ENCODE measurements at places on chromosomes 16 and 17.

DNA sequence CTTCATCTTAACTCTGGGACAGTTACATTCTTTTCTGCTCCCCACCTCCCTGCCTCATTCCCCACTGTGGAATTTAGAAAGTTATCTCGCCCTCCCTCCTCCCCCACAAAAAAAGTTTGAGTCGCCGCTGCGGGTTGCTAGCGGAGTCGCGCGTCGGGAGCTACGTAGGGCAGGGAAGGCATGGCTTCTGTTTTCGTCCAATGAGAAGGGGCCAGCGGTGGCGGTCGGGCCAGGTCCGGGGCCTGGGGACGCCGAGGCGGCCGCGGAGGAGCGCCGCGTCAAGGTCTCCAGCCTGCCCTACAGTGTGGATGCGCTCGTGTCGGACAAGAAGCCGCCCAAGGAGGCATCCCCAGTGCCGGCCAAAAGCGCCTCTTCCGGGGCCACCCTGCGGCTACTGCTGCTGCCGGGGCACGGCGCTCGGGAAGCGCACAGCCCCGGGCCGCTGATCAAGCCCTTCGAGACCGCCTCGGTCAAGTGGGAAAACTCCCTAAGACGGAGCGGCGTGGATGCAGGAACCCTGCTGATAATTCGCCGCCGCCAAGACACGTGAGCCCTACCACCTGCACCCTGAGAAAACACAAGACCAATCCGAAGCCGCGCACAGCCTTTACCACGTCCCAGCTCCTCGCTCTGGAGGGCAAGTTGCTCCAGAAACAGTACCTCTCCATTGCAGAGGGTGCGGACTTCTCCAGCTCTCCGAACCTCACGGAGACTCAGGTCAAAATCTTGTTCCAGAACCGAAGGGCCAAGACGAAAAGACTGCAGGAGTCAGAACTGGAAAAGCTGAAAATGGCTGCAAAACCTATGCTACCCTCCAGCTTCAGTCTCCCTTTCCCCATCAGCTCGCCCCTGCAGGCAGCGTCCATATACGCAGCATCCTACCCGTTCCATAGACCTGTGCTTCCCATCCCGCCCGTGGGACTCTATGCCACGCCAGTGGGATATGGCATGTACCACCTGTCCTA lies 8.9 kb downstream of the OR4D1 start:
- peak; percentile 80 for DNase-seq

- DNase-seq: no peak
Measured at GRCh38 chr17:34054495-34054894, 200.6 kb upstream of the CCL2 start.

DNA sequence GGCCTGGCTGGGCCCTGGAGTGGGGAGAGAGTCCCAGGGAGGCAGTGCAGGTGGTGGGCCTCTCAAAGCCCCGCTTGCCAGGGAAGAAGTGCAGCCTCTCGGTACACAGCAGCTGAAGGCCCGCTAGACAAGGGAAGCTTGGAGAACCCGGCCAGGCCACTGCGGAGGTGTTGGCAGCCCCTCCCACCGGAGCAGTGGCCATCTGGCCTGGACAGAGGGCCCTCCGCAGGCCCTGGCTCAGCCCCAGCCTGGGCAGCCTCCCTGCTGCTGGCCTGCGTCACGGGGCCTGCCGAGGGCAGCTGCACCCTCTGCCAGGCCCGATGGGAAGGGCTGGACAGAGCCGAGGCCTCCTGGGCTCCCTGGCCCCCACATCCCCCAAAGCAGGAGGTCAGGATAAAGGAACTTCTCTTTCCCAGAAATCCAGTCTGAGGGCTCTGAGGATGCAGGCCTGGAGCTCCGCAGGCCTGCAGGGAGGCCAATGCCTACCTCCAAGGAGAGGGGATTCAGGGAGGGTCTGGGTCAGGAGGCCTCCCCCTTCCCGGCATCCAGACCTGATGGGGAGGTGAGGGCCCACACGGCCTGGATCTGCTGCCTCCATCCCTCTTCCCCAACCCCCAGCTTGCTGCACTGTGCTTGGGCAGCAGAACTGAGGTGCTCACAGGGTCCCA lies 4.3 kb downstream of the SPPL2C start:
- no peak for DNase-seq

GRCh38 chr17:72534776-72535175 lies 414.0 kb downstream of the SOX9 start:
- DNase-seq: no peak

DNA sequence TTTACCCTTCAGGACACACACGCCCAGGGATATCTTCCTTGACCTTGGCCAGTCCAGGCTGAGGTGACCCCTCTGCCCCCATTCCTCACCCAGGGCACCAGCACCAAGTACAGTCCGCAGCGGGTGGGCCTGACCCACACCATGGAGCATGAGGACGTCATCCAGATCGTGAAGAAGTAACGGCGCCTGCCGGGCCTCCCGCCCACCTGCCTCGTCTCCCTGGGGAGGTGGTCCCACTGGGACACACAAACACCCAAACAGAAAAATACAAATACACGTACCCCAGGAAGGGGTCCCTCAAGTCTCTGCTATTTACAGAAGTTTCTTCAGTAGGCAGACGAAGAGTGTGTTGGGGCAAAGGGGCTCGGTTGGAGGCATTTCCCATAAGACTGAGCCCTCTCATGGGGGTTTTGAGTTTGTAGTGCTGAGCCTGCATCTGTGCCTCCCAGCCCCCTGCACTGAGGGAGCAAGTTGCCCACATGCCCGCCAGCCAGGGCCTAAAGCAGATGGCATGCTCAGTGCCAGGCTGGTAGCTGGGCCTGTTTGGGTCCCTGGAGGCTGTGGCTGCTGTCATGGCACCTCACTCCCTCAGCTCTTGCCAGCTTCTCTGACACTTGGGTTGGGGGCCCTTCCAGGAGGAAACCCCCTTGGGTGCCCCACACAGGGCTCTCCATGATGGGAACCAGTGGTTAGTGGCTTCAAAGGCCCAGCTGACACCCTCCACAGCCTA lies 1.3 kb upstream of the MYO15A start:
- DNase-seq: no peak

- DNase-seq: peak; percentile 29
Measured at GRCh38 chr17:68198931-68199836, 48.7 kb upstream of the AMZ2 start.

- DNase-seq: no peak
Measured at GRCh38 chr16:6852643-6853225, 479.9 kb upstream of the RBFOX1 start.

GRCh38 chr17:35808240-35808961 lies 883 bp upstream of the TAF15 start:
- DNase-seq: no peak

DNA sequence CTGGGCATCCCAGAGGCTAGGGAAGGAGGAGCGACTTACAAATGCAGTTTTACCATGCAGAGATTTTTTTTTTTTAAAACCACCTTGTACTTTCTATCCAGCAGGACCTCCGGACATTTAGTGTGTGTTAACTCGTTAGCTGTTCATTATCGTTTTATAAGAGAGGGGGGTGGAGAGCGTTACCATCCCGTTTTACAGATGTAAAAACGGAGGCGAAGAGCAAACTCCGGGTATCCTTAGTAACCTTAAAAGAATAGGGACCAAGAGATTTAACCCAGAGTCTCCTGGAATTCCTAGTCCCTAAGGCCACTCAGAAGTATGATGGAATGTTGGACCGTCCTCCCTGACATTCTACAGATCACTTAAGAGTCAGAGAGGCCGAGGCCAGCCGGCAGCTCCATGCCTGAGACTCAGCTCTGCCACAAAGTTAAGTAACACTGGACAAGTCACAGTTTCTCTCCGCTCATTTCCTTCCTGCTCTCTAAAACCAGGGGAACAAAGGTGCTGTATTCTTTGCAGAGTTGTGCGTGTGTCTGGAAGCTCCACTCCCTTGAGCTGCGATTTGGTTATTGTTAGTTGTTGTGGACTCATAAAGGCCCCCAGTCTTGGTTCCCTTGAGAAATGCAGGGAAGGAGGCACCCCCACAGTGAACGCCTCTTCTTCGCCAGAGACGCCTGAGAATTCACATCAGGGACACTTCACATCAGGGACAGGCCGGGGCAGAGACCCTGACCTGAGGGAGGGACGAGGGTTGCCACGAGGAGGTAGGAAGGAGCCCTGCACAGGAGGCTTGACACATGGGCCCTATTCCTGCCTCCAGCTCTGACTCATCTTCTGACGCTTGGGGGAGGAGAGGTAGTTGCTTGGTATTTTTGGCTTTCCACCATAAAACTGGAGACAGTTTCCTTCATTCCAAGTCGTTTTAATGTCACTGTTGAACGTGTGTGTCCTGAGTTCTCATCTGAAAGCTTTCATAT lies 1.2 kb downstream of the DUSP14 start:
- peak; percentile 52 for DNase-seq

All from iPS-NIHi11 (cell line).